ENCODE measurements at places on chromosomes 16 and 17.

GRCh38 chr17:78798695-78799559 lies 16.9 kb upstream of the CYTH1 start:
- DNase-seq, result no peak

GRCh38 chr17:70677783-70678647 lies 508.7 kb downstream of the KCNJ2 start:
- no peak for DNase-seq

DNA sequence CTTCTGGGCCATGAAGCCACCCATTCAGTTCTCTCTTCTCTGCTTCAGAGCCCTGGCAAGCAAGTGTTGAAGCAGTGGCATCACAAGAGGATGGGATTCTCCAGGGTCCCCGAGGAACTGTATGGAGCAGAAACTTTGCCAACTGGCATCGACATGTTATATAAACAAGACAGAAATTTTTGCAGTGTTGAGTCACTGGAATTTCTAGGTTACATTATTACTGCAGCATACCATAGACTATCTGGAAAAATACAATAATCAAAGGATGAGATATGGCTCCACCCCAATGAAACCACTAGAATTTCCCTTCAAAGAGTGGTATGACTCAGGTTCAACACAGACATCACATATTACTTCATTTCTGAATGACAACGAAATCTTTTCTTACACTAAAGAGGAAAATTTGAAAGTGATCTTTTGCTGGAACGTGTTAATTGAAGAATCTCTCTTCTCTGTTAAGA lies 343.0 kb upstream of the DYNLRB2 start:
- DNase-seq, result no peak

- DNase-seq, result no peak
These were observed 12.6 kb downstream of the GPR139 start for GRCh38 chr16:20061132-20061531.

DNA sequence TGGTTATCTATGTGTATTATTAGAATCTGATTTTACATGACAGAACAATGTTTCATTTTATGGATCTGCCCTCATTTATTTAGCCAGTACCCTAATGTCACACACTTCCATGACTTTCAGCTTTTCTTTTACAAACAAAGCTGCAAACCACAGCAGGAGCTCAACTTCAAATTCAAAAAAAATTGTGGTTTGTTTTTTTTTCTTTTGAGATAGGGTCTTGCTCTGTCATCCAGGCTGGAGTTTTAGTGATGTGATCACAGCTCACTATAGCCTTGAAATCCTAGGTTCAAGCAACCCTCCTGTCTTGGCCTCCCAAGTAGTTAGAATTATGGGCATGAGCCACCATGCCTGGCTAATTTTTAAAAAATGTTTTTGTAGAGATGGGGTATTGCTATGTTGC lies 8.2 kb upstream of the MPRIP start:
- no peak for DNase-seq

DNA sequence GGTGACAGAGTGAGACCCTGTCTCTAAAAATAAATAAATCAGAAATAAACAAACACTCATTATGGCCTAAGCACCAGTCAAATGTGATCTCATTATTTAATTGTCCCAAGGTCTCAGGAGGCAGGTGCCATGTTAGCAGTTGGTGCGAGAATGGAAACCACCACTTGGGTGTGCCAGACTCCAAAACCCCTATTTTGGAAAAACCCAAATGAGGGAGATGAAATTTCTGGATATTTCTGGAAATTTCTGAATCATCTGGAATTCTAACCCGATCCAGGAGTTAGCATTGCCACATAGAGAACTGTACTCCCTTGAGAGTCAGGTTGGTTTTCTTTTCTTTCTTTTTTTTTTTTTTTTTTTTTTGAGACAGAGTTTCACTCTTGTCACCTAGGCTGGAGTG lies 264.0 kb downstream of the XYLT1 start:
- DNase-seq, result no peak

DNA sequence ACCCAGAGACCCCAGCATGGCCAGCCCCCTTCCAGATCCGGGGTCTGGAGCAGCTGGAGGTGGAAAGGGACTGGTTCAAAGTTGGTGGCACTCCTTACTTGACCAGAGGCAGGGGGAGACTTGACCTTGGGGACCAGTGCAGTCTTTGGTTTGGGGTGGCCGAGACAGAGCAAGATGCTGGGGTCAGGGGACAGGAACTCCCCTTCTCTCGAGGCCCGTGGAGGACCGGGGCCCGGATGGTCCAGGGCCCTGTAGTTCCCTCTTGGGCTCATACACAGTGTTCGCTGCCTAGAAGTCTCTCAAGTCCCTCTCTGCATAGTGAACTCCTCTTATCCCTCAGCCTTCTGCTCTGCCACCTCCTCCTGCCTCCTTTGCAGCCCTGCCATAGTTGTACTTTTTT lies 601 bp upstream of the PRSS33 start:
- no peak for DNase-seq

- DNase-seq, result no peak
These were observed 998 bp downstream of the ACD start for GRCh38 chr16:67658849-67659674.

DNA sequence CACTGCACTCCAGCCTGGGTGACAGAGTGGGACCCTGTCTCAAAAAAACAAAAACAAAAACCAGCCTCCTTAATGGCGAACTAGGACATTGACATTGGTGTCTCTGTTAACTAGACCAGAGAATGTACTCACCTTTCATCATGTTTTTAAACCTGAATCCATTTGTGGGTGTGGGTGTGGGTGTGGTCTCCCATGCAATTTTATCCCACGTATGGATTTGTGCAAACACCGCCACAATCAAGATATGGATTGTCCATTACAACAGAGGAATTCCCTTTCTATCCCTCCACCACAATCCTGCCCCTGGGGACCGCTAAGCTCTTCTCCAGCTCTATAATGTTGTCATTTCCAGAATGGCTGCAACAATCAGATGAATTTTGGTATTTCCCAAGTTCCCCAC lies 49.9 kb downstream of the DNAH17 start:
- DNase-seq, result no peak

GRCh38 chr16:80594756-80595155 lies 54.0 kb downstream of the DYNLRB2 start:
- no peak for DNase-seq

GRCh38 chr17:8925808-8926207 lies 39.7 kb downstream of the PIK3R5 start:
- no peak for DNase-seq

DNA sequence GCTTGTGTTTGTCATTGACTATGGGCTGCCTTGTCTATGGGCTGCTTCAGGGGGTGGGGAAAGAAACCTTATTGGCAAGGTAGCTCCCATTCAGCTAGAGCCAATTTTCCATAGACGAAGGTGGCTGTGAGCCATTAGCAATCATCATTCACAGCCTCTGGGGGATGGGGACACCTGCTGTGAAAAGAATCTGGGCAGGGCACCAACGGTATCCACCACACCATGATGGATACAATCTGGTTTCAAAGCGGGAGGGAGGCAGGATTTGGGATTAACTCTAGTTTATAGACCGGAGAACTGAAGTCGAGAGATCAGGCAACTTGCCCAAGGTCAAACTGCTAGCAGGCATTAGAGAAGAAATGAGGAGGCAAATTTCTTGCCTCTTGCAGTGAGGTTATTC lies 182.3 kb downstream of the SHISA9 start:
- no peak for DNase-seq

DNA sequence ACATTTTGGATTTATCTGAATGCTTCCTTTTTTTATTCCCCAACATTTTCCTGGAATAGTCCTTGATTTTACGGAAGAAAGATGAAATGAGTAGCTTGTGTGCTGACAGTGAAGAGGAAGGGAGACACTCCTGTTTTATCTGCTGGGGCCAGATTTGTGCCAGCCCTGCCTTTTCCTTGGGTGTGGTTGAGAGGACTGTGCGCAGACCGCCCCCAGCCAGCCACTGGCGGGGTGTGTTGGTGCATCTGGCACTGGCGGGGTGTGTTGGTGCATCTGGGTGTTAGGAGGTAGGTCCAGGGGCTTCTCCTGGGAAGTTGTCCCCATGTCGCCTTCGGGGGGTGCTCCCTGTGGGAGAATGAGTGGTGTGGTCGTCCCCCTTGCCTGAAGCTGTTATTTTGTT lies 39.5 kb downstream of the RAP1GAP2 start:
- DNase-seq, result no peak

GRCh38 chr16:78805556-78805955 lies 706.1 kb downstream of the WWOX start:
- DNase-seq, result no peak

GRCh38 chr16:89410794-89411309 lies 79.5 kb downstream of the ANKRD11 start:
- no peak for DNase-seq

- DNase-seq, result no peak
These were observed 104.0 kb upstream of the HS3ST4 start for GRCh38 chr16:25587783-25588182.

GRCh38 chr16:88087517-88087877 lies 136.3 kb downstream of the BANP start:
- DNase-seq, result no peak
